ENCODE measurements at places on chromosomes 2 and 18.
A peak's percentile ranks its signal among the peaks of the same experiment; 100 is the strongest.

DNA sequence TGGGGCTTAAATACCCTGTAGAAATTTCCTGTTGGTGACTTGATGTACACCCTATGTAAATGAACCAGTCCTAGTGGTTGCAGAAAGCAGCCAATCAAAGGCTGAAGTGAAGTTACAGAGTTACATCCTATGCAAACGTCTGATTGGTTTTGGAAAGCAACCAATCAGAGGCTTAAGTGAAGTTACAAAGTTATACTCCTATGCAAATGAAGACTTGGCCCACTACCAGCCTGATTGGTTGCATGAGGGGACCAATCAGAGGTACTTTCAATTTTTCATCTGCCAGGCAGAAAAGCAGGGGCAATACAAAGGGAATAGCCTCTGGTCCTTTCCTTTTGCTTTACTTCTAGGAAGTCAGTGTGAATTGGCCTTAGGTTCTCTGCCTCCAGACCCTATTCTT is 13.6 kb upstream of the ZNF397 start:
- DNase-seq: no peak

- DNase-seq: no peak
Measured at GRCh38 chr2:6970551-6970950, 53.3 kb downstream of the RNF144A start.

DNA sequence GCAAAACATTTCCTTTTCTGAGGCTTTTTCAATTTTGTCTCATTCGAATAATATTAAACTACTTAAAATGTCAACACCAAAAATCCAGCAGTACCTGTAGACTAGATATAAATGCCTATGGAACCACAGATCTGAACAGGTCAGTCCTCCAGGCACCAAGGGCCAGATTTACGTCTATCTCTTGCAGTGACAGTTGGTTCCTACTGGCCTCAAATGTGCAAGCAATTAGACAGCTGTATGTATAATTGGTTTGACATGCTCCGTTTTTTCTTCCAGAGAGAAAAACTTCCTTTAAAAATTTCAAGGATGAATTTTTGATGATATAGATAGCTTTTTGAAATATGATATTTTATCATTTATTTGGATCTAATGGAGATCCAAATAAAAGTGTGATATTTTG is 443.8 kb upstream of the POU3F3 start:
- no peak for DNase-seq

DNA sequence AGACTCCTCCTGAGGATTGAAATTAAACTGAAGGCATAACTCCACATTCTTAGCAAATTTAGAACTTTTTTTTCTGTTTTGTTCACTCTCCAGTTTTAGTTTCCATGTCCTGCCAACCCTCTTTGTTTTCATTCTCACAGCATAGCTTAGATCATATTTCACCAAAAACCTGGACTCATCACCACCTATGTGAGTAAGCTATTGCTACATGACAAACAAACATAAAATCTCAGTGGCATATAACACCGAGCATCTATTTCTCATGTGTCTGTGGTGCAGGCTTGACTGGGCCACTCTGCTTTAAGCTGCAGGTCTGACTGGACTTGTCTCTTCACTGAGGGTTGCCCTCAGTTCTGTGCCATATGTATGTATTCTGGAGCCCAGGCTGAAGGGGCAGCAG is 385.2 kb downstream of the ARHGAP15 start:
- no peak for DNase-seq

DNA sequence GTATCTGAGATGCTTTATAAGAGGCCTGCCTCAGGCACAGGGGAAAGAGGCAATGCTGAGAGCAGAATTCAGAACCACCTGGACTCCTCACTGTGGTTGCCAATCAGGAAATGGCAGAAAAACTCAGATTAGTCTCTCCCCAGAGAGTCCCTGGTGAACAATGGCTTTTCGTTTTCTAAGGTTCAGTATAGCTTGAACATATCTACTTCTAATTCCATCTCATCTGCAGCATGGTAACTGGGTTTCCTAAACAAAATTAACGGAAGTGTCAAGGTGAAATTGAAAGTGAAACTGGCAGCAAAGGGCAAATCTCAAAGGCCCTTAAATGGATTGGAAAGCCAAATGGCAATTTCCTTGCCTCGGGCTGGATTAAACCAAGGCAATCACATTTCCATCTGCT is 480.2 kb upstream of the ACVR2A start:
- no peak for DNase-seq

DNA sequence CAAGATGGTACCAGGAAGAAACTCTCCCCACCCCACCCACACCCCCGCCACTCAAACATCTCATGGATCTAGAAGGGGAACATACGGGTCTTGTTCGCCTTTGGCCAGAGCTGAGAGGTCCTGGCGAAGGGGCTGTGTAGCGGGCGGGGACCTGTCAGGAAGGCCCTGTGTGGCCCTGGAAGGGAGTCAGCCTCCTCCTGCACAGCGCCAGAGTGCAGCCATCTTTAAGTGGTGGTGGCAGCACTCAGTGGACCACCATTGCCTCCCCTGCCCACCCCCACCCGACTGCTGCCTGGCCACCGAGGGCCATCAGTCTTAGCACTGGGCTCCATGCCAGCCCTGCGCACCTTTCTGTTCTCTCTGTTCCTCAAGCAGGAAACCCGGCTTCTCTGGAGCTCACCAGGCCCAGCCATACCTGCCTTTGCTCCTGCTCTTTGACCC is 11.6 kb upstream of the FAHD2A start:
- DNase-seq: no peak

GRCh38 chr18:48408727-48409590 is at the start of gene ZBTB7C:
TSS of gene ZBTB7C (minus strand) at chr18:48409383.
- no peak for DNase-seq

DNA sequence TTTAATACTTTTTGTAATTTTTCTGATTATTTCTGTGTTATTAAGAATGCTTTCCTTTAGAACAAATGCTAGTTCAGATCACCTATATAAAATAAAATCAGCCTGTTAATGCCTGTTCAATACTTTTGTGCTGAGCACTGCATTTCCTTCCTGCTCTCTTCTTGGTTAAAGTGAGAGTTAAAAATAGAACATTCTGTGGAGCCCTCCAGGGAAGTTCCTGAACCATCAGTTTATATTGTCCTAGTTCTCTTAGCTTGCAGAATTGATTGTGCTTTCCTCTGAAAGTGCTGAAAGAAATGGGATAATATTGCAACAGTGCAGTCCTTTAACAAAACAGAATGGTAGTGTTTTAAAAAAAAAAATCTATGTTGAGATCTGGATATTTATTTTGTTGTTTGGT is 74.6 kb upstream of the UBXN4 start:
- no peak for DNase-seq

- DNase-seq: no peak
Measured at GRCh38 chr2:15334644-15335326, 226.3 kb downstream of the NBAS start.

- no peak for DNase-seq
Measured at GRCh38 chr2:176115883-176116813, at the start of gene HOXD10. TSS of gene HOXD10 (plus strand) at chr2:176116778. CDS start at chr2:176116834, 56 bp downstream.

DNA sequence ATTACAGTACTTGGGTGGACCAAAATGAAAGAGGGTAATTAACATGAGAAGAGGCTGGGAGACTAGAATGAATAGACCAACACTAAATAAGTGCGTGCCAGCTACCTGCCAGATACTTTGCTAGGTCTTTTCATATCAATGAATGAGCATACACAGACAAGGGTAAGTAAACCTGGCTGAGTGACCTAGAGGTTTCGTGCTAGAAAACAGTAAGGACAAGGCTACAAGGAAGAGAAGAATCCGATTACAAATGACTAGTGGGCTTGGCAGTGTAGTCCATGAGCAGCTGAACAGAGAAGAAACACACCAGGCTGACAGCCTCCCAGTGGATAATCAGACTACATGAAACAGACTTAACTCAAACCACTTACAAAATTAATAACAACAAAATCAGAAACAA is 64.6 kb downstream of the THADA start:
- no peak for DNase-seq

DNA sequence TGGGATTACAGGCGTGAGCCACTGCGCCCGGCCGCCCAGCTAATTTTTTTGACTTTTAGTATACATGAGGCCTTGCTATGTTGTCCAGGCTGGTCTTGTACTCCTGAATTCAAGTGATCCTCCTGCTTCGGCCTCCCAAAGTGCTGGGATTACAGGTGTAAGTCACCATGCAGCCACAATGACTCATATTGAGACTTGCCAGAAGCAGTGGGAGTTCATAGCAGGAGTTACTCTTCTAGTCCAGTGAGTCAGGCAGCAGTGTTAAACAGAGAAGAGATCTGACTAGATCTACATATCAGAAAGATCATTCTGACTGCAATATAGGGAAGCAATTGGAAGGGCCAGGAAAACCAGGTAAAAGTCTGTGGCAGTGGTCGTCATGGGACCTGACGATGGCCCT is 1.5 kb upstream of the FLACC1 start:
- DNase-seq: no peak

DNA sequence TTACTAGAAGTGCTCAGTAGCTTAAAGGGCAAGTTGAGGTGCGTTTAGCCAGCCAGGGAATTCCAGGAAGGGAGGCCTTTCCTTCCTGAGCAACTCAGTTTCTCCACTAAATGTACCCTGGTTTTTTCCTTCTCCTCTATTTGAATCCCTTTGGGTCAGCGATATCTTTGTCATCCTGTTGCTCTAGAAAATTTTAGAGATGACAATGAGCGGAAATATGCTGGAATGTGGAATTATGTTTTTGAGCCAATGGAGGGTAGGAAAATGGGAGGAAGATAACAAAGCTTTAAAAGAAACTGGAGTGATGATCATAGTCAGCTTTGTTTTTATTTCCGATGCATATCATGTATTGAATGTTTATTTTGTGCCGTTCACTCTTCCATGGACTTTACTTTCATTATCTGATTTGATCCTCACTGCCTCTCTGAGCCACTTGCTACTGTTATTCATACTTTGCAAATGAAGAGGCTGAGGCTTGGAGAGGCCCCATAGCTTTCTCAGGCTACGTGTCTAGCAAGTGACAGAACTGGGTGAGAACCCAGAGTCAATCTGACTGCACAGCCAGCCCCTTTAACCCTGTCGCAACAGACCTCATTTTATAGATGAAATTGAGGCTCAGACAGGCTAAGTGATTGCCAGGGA is 67.3 kb downstream of the NTSR2 start:
- no peak for DNase-seq

GRCh38 chr2:204483608-204484081 is 61.6 kb upstream of the PARD3B start:
- DNase-seq: no peak

GRCh38 chr2:142131010-142131669 is at the start of gene LRP1B:
TSS of gene LRP1B (minus strand) at chr2:142131016. CDS start at chr2:142130729, 287 bp downstream.
- DNase-seq: peak; percentile 8

- DNase-seq: no peak
Measured at GRCh38 chr2:196268538-196269338, 97.4 kb upstream of the STK17B start.

- DNase-seq: no peak
Measured at GRCh38 chr2:153543635-153544071, 65.1 kb upstream of the RPRM start.

GRCh38 chr18:28455971-28456370 is 279.0 kb upstream of the CDH2 start:
- DNase-seq: no peak

DNA sequence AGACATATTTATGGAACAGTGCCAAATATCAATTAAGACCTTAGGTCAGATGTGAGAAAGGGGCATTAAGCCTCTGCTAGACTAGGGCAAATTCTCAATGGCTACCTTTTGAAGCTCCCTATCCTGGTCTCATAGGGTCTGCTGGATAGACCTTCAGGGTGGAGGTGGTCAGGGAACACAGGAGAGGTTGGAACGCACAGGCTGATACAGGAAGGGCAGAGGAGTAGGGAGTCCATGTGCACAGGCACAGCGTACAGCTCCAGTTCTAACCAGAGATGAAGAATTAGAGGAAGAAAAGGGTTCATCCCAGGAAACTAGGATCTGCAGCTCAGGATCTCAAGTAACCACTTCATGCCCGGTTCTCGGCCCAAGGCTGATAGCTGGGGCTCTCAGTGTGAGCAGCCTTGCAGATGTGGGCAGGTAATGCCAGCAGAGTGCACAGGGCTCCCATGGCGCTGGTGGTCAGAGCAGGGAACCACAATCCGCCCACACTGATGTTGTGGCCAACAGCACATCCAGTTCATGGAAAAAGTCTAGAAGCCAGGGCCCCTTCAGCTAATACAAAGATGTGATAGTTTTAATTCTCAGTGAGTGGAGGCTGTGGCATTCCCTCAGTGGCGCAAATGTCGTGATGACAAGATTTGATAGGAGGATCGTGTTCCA is 3.4 kb upstream of the EVA1A start:
- DNase-seq: no peak

- no peak for DNase-seq
Measured at GRCh38 chr2:154228566-154229280, 357.0 kb downstream of the GALNT13 start.

DNA sequence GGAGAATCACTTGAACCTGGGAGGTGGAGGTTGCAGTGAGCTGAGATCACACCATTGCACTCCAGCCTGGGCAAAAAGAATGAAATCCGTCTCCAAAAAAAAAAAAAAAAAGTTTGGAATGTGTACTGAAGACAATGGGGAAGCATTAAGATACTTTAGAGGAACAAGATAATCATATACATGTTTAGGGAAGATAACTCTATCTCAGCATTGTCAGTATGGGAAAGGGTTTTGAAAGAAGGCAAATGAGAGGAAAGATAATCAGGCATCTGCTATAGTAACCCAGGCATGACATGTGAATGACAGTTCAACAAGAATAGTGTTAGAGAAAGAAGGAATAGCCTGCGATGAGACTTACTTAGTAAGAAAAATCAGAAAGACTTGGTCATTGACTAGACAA is 112.0 kb downstream of the ATAD2B start:
- DNase-seq: no peak

GRCh38 chr2:224934526-224935188 is 107.6 kb downstream of the DOCK10 start:
- no peak for DNase-seq

DNA sequence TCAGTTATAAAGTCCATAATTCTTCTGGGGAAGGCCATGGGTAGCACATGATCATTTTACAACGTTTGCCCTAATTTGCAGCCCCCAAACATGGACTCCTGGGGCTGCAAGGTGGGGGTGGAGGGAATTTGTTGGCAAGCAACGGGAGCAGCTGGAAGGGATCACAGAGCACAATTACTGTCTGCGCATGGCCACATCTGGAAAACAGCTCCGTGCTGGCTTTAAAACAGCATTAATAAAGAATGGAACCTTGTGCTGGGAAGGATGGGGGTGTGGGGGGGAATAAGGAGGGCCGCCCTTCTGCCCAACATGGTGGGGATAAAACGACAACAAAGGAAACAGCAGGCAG is 60.9 kb upstream of the SLC14A2 start:
- no peak for DNase-seq

- no peak for DNase-seq
Measured at GRCh38 chr2:64807417-64807816, 153.7 kb upstream of the SERTAD2 start.

Measured in NCI-H524 treated with DMSO at 0.1 percent for 48 hours (cell line).